ENCODE measurements at places on chromosomes 16 and 17. TPM values are rescaled to one million over a fixed set of nuclear protein-coding genes. Genes with fewer than 3 reads are reported as not detected.

Gene SLC4A1
- 0.43 TPM for total RNA-seq

Gene RBL2
- total RNA-seq: 97.9 TPM

Gene SLC38A8
- total RNA-seq: not detected

Gene COPS3
- total RNA-seq: 47.1 TPM

Gene XYLT1
- total RNA-seq: 12.1 TPM

Gene RNU2-1
- 7,693 TPM for total RNA-seq

Gene CA7
- not detected for total RNA-seq

Gene FOXL1
- total RNA-seq: 0.81 TPM

Gene LRRC37A
- 1.9 TPM for total RNA-seq

Gene CDH3
- total RNA-seq: 9.6 TPM

Gene ITGB4
- 82.2 TPM for total RNA-seq

Gene EME1
- total RNA-seq: 1.3 TPM

- peaks cover 2% of the 10 kb centered on the region for H3K4me1 ChIP-seq
- H3K27me3 ChIP-seq: no peaks in the 10 kb centered on the region
- DNase-seq: no peak
- H3K4me3 ChIP-seq: no peak overlapping the region
- H3K27ac ChIP-seq: no peak overlapping the region
These were observed 18.2 kb downstream of the PCTP start for GRCh38 chr17:55768936-55769624.

- no peak overlapping the region for H3K27ac ChIP-seq
- H3K27me3 ChIP-seq: no peaks in the 10 kb centered on the region
- H3K4me3 ChIP-seq: no peak overlapping the region
- DNase-seq: no peak
- H3K4me1 ChIP-seq: no peaks in the 10 kb centered on the region
- H3K36me3 ChIP-seq: no peaks in the 10 kb centered on the region
These were observed 102.1 kb upstream of the HS3ST2 start for GRCh38 chr16:22711847-22712246.

DNA sequence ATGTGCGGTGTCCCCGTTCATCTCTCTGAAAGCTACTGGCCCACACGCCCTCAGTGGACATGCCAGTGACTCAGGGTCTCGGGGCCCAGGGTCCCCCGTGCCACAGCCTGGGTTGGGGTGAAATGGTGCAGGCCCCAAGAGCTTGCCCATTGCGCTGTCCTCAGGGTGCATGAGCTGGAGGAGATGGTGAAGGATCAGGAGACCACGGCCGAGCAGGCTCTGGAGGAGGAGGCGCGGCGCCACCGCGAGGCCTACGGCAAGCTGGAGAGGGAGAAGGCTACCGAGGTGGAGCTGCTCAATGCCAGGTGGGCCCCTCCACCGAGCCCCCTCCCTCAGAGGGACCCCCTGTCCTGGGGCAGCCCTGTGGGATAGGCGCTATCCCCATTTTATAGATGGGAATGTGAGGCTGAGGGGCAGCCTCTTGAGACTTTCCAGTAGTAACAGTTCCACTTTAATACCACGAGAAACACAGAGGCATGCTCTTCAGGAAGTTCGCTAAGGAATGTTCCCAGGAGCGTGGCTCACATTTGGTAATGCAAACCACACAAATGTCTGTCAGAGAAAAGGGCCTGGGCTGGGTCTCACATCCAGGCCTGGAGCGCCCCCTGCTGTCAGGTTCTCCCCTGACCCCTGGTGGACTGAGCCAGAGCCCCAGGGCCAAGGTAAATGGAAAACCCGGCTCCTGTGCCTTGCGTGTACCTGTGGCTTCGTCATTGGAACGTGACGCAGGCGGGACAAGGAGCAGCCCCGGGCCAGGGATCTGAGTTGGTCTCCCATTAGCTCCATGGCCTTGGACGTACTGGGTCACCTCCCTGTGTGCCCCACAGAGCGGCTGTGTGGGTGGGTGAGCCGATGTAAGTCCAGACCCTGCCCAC lies 133.7 kb downstream of the RAB11FIP4 start:
- H3K36me3 ChIP-seq: peaks cover 6% of the 10 kb centered on the region
- no peaks in the 10 kb centered on the region for H3K27me3 ChIP-seq
- no peak overlapping the region for H3K27ac ChIP-seq
- H3K4me1 ChIP-seq: peaks cover 4% of the 10 kb centered on the region

GRCh38 chr16:4667203-4667963 lies 26.0 kb upstream of the NUDT16L1 start:
- no peak overlapping the region for H3K27ac ChIP-seq
- H3K27me3 ChIP-seq: no peaks in the 10 kb centered on the region
- H3K4me1 ChIP-seq: peaks cover 29% of the 10 kb centered on the region
- peaks cover 65% of the 10 kb centered on the region for H3K36me3 ChIP-seq
- no peak overlapping the region for H3K4me3 ChIP-seq
- no peak for DNase-seq

- no peaks in the 10 kb centered on the region for H3K4me1 ChIP-seq
- DNase-seq: no peak
- no peak overlapping the region for H3K4me3 ChIP-seq
- H3K27ac ChIP-seq: no peak overlapping the region
- no peaks in the 10 kb centered on the region for H3K36me3 ChIP-seq
- H3K27me3 ChIP-seq: no peaks in the 10 kb centered on the region
These were observed 59.2 kb upstream of the LYRM9 start for GRCh38 chr17:27952366-27952765.

DNA sequence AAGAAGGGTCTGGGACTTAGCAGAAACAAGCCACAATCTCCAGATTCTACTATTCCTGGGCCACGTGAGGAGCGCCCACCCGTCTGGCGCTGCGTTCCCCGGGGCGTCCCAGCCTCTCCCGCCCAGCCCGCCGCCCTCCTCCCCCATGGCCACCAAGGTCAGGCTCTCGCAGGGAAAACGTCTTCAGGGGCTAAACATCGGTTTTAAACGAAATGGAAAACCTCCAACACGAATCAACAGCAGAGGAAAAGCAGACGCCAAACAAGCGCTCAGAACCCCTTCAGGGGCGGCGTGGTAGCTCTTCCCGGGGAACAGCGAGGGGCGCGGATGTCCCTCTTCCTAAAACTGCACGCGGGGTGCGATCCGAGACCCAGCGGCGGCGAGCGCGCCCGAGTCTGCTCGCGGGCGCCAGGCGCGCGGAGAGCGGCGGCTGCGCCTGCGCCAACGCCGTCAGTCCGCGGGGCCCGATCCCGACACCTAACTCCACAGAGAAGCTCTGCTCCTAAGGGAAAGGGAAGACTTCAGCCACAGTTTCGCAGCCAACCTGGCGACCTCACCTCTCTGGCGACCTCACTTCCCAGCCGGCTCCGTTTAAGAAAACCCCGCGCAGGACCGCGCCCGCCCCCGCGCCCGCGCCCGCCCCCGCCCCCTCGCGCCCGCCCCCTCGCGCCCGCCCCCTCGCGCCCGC lies 505 bp upstream of the COG1 start:
- peaks cover 14% of the 10 kb centered on the region for H3K4me1 ChIP-seq
- H3K27me3 ChIP-seq: no peaks in the 10 kb centered on the region
- DNase-seq: peak; percentile 86
- peaks cover 10% of the 10 kb centered on the region for H3K36me3 ChIP-seq
- H3K4me3 ChIP-seq: peak overlapping the region; percentile 96
- H3K27ac ChIP-seq: peak overlapping the region; percentile 77

DNA sequence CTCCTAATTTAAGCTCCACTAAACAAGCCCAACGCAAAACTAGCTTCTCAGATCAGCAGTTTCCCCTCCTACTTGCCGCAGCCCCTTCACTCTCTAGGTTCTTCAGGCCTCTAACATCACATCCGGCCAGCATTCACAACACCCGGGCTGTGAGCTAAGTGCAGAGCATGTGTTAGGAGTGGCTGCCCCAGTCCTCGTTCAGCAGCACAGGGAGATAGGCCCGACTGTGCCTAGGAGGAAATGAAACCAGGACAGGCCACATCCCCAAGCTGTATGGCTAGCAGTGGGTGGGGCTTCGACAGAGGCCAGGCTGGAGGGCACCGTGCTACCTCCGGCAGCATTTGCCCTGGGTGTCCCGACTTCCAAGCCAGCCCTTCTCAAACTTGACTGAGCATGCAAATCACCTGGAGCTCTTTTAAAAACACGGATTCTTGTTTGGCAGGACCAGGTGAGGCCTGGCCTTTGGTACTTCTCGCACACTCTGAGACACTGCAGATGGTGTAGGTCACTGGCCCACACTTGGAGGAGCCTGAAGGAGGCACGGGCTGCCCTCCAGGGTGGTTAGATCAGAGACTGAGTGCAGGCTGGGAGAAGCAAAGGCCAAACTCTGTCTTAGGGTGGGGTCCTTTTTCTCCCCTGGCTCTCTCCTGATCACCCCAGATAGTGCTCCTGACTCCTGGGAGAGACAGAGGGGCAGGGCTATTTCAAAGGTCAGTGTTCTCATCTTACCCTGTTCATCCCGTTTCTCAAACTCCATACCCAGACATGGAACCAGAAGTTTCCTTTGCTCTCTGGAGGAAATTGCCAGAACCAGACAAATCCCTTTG lies 202.0 kb downstream of the C16orf78 start:
- H3K4me1 ChIP-seq: no peaks in the 10 kb centered on the region
- no peak overlapping the region for H3K4me3 ChIP-seq
- no peak for DNase-seq
- no peaks in the 10 kb centered on the region for H3K27me3 ChIP-seq
- no peaks in the 10 kb centered on the region for H3K36me3 ChIP-seq

DNA sequence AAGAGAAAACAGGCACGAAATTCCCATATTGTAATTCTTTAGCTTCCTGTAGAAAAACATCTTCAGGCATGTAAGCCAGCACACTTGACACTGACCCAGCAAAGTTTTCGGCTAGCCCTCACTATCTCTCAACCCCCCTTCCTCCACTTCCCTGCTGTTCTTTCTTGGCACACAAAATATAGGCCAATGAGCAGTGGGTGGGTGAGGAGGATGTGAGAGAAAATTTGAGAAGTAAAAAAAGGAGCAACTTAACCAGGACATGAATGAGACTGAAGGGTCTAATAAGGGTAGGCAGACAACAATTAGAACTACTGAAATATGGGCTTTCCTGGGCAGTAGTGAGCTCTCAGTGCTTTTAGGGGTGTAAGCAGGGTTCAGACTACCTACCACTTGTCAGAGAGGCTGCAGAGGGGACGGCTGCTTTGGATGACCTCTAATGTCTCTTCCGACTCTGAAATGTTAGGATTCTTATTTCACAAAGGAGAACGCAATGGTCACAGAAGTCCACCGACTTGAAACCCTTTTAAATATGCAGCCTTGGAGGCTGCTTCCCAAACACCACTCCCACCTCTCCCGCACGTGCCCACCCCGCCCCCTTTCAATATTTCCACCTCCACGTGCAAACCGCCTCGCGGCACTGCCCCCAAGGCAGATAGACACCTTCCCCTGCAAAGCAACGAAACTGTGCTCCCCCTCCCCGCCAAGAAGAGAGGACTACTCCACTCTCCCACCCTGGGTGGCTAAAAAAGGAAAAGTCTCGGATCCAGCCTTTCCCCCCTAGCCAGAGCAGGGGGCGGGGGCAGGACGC lies 889 bp downstream of the MBTD1 start:
- H3K27me3 ChIP-seq: no peaks in the 10 kb centered on the region
- peak overlapping the region; percentile 98 for H3K4me3 ChIP-seq
- peak overlapping the region; percentile 95 for H3K27ac ChIP-seq
- peaks cover 32% of the 10 kb centered on the region for H3K36me3 ChIP-seq

DNA sequence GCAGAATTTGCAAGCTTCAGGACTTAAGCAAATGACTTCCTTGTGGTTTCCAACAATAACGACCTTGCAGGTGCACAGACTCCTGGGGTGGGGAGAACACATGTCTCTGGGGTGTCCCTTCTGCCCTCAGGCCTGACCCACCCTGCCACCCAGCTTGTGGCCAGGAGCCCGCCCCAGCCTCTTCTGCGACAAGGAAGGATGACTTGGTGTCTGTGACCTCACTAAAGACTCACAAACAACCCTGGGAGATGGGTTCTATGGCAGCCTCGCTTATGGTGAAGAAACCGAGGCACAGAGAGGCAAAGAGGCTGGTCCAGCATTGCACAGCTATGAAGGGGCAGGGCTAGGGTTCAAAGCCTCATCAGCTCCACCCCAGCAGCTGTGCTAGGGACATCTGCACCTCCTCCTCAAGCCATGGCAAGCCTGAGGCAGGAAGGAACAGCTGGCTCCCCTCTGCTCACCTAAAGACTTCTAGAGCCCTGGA lies 2.6 kb downstream of the ATP2A3 start:
- no peak for DNase-seq
- H3K4me3 ChIP-seq: no peak overlapping the region
- peaks cover 8% of the 10 kb centered on the region for H3K27me3 ChIP-seq

DNA sequence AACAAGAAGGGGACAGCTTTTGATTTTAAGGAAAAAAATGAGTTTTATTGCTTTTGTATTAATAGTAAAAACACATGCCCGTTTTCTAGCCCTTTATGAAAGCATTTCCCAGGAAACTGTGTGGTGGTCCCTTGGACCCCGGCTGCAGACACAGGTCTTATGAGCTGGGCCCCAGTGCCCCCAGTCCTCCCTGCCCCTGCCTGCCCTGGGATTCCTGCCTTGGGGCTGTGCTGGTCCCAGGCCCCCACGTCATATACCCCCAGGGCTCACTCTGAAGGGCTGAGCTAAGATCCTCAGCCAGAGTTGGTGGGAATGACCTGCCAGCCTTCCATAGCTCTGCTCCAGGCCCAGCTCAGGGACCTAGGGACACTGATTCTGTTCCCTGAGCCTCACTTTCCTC lies 30.8 kb downstream of the GINS2 start:
- DNase-seq: no peak
- H3K27ac ChIP-seq: no peak overlapping the region
- peaks cover 6% of the 10 kb centered on the region for H3K4me1 ChIP-seq
- H3K36me3 ChIP-seq: peaks cover 88% of the 10 kb centered on the region

GRCh38 chr17:3590231-3590630 lies 19.0 kb downstream of the TRPV1 start:
- no peak overlapping the region for H3K4me3 ChIP-seq
- no peaks in the 10 kb centered on the region for H3K4me1 ChIP-seq
- no peak overlapping the region for H3K27ac ChIP-seq

DNA sequence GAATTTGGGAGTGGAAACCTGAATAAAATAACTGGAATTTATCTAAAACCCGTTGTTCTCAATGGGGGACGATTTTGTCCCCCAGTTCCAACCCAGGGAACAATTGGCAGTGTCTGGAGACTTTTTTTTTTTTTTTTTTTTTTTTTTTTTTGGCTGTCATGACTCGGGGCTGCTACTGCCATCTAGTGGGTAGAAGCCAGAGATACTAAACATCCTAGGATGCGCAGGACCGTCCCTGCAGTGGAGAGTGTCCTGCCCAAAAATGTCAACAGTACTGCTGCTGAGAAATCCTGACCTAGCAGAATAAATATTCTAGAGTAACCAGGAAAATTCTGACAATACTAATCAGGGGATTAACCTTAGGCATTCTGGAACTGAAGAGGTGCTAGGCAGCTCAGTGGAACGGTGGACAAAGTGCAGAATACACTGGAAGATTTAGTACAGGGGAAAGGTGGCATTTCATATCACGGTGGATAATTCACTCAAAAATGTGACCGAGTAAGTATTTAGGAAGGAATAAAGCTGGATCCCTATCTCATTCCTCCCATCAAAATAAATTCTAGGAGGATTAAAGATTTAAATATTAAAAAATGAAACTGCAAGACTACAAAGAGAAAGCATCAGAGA lies 107.6 kb downstream of the SPECC1 start:
- H3K27ac ChIP-seq: no peak overlapping the region
- H3K4me3 ChIP-seq: no peak overlapping the region
- no peaks in the 10 kb centered on the region for H3K36me3 ChIP-seq
- DNase-seq: no peak

- H3K4me1 ChIP-seq: peaks cover 47% of the 10 kb centered on the region
- H3K36me3 ChIP-seq: no peaks in the 10 kb centered on the region
- H3K27me3 ChIP-seq: no peaks in the 10 kb centered on the region
- DNase-seq: peak; percentile 75
These were observed 7.7 kb downstream of the CORO6 start for GRCh38 chr17:29615048-29615385.

- no peak for DNase-seq
- no peaks in the 10 kb centered on the region for H3K4me1 ChIP-seq
These were observed 181.1 kb downstream of the MYO1D start for GRCh38 chr17:32695864-32696263.

GRCh38 chr17:55177855-55178217 lies 86.9 kb upstream of the HLF start:
- no peaks in the 10 kb centered on the region for H3K36me3 ChIP-seq
- no peak for DNase-seq
- H3K4me3 ChIP-seq: no peak overlapping the region
- no peaks in the 10 kb centered on the region for H3K4me1 ChIP-seq
- no peak overlapping the region for H3K27ac ChIP-seq
